ENCODE measurements at places on chromosomes 13 and 19.

DNA sequence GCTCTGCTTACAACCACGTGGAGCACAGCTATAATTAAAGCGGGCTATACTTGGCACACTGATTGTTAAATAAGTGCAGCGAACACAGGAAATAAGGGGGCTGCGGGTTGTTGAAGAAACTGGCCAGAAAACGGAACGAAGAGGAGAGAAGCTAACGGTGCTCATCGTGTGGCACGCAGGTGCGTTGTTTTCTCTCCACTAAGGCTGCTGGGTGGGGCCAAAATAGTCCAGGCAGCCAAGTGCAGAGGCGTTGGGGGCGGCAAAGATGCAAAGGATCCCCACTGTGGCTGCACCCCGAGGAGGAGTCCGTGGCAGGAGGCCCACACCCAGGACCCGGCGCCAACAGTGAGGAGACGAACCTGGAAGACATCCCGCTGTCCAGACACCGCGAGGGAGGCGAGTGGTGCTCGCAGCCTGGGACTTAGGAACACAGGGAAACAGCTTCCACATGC lies 8.1 kb upstream of the ARL11 start:
- H3K36me3 ChIP-seq = no peaks in the 10 kb centered on the region
- H3K27ac ChIP-seq = no peak overlapping the region
- peak overlapping the region; percentile 62 for H3K4me3 ChIP-seq
- no peaks in the 10 kb centered on the region for H3K27me3 ChIP-seq

DNA sequence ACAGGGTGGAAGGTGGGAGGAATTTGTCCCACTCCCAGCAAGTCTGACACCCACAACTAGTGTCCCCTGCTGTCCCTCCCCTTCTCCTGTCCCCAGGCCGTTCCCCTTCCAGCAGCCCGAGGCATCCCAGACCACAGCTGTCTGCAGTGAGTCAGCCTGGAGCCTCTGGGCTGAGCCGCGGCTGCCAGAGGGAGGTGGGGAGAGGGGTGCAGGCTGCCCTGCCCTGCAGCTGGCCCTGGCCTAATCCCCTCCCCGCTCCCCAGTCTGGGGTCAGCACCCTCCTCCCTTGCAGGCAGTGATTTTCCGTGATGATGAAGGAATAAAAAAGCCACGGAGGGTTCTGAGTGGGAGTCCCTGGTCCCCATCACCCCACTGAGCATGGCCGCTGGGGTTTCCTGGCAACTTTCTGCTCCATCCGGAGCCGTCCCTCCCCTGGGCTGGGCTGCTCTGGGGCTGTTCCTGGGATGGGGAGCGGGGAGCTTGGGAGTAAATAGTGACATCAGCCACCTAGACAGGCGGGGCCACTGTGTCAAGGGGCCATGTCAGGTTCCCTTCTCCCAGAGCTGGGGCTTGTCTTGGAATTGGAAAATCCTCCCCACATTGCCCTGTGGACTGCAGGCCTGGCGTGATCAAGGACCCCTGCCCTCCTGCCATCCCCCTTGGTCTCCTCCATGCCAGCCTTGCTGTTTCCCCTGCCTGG lies 16.8 kb downstream of the SPC24 start:
- H3K27ac ChIP-seq = peak overlapping the region; percentile 89
- H3K36me3 ChIP-seq = peaks cover 36% of the 10 kb centered on the region
- DNase-seq = peak; percentile 86
- peak overlapping the region; percentile 66 for H3K4me3 ChIP-seq

GRCh38 chr19:18731562-18732008 lies 48.1 kb downstream of the CRTC1 start:
- peak; percentile 23 for DNase-seq
- H3K27me3 ChIP-seq = no peaks in the 10 kb centered on the region
- peaks cover 15% of the 10 kb centered on the region for H3K36me3 ChIP-seq
- no peak overlapping the region for H3K4me3 ChIP-seq
- no peaks in the 10 kb centered on the region for H3K4me1 ChIP-seq

DNA sequence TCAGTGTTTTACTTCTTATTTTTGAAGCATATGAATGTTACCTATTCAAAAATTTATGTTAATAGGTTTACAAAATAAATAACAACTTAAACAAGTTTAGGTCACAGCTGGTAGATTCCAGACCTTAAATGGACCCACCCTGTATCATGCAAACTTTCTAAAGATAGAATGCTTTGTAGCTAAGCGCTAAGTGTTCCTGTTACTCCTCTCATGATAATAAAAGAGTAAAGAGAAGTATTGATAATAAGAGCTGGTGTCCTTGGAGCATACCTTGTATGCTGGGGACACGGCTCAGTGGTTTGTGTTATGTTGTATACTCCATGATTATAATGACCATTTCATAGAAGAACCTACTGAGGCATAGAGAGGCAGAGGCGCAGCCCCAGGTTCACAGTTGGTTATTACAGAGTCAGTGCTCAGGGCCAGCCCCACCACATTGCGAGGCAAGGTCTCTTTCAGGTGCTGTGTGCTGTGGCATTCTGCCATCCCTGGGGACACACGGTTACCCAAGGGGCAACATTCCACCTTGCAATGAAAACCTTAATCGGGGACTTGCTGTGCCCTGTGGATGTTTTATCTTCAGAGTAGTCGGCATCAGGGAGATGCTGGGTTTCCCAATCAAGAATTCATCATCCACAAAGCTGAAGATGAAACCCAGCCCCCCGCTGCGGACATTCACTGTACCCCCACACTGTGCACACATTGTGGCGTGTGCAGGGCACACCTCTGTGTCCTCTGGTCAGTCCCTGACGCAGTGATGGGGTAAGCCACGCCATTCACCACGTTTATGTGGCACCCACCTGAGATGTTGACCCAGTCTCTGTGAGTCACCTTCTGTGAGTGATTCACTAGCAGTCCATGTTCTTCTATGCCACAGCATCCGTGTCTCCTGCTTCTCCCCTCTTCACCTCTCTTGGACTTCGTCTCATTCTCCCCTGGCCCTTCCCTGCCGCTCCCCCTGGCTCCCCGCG lies 186.7 kb downstream of the COL4A1 start:
- no peaks in the 10 kb centered on the region for H3K27me3 ChIP-seq
- H3K27ac ChIP-seq = peak overlapping the region; percentile 8
- no peaks in the 10 kb centered on the region for H3K36me3 ChIP-seq
- peaks cover 16% of the 10 kb centered on the region for H3K4me1 ChIP-seq

DNA sequence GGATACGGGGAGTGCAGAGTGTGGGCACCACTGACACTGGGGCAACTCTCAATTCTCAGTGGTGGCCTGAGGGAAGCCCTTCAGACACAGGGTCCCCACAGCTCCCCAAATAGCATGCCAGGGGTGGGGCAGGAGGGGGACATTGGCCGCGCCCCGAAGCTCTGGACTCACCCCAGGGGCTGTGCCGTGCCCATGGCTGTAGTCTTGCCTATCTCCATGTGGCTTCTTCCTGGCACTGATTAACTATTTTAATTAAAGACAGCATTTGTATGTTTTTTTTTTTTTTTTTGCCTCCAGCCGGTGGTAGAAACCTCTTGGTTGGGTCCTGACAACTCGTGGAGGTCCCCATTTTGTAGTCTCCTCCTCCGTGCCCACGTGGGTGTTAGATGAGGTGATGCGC lies 23.3 kb downstream of the GATAD2A start:
- H3K27ac ChIP-seq = no peak overlapping the region
- peaks cover 11% of the 10 kb centered on the region for H3K36me3 ChIP-seq
- H3K4me3 ChIP-seq = no peak overlapping the region
- H3K27me3 ChIP-seq = no peaks in the 10 kb centered on the region
- H3K4me1 ChIP-seq = peaks cover 5% of the 10 kb centered on the region

DNA sequence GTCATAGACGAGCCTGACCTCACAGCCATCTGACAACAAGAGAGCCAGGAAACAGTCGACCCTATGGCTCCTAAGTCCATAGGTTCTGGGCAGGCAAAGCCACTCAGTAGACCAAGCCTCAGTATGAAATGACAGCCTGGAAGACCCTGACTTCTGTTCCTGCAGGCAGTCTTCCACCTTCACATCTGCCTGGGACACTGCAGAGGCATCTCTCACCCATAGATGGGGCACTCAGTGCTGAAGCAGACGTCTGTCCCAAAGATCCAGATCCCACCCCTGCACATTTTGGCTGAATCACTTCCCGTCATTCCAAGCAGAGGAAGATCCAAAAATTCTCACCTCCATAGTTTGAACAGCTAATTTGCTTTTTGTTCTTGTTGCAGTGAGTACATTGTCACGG lies 139.3 kb upstream of the ZNF507 start:
- H3K27ac ChIP-seq = no peak overlapping the region
- H3K27me3 ChIP-seq = no peaks in the 10 kb centered on the region
- H3K4me1 ChIP-seq = no peaks in the 10 kb centered on the region
- H3K36me3 ChIP-seq = no peaks in the 10 kb centered on the region

- peaks cover 55% of the 10 kb centered on the region for H3K36me3 ChIP-seq
- DNase-seq = no peak
- no peaks in the 10 kb centered on the region for H3K27me3 ChIP-seq
- no peak overlapping the region for H3K4me3 ChIP-seq
- H3K4me1 ChIP-seq = peaks cover 6% of the 10 kb centered on the region
Measured at GRCh38 chr19:47188507-47189033, 42.4 kb downstream of the BBC3 start.

DNA sequence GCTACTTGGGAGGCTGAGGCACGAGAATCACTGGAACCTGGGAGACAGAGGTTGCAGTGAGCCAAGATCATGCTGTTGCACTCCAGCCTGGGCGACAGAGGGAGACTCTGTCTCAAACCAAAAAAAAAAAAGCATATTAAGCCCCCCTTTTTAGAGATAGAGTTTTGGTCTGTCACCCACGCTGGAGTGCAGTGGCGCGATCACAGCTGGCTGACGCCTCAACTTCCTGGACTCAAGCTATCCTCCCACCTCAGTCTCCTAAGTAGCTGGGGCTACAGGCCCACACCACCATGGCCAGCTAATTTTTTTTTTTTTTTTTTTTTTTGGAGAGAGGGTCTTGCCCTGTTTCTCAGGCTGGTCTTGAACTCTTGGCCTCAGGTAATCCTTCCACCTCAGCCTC lies 34.2 kb upstream of the MAP3K10 start:
- no peak overlapping the region for H3K4me3 ChIP-seq
- no peaks in the 10 kb centered on the region for H3K36me3 ChIP-seq
- no peak for DNase-seq
- no peak overlapping the region for H3K27ac ChIP-seq

- no peak overlapping the region for H3K4me3 ChIP-seq
- DNase-seq = peak; percentile 67
- peaks cover 8% of the 10 kb centered on the region for H3K4me1 ChIP-seq
- no peaks in the 10 kb centered on the region for H3K27me3 ChIP-seq
- no peak overlapping the region for H3K27ac ChIP-seq
Measured at GRCh38 chr13:43905435-43906031, 25.8 kb downstream of the LACC1 start.

DNA sequence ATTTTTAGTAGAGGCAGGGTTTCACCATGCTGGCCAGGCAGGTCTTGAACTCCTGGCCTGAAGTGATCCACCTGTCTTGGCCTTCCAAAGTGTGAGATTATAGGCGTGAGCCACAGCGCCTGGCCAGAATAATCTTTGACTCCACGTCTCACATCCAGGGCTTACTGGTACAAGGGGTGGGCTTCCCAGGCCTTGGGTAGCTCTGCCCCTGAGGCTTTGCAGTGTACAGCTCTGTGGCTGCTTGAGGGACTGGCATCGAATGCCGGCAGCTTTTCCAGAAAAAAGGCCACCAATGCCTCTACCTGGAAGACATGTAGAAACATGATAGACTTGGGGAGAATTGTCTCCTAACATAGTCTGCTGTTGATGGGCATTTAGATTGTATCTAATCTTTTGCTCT lies 57.8 kb downstream of the NDFIP2 start:
- no peak overlapping the region for H3K27ac ChIP-seq
- peaks cover 11% of the 10 kb centered on the region for H3K4me1 ChIP-seq
- DNase-seq = no peak
- no peaks in the 10 kb centered on the region for H3K27me3 ChIP-seq
- H3K36me3 ChIP-seq = peaks cover 60% of the 10 kb centered on the region
- H3K4me3 ChIP-seq = no peak overlapping the region

DNA sequence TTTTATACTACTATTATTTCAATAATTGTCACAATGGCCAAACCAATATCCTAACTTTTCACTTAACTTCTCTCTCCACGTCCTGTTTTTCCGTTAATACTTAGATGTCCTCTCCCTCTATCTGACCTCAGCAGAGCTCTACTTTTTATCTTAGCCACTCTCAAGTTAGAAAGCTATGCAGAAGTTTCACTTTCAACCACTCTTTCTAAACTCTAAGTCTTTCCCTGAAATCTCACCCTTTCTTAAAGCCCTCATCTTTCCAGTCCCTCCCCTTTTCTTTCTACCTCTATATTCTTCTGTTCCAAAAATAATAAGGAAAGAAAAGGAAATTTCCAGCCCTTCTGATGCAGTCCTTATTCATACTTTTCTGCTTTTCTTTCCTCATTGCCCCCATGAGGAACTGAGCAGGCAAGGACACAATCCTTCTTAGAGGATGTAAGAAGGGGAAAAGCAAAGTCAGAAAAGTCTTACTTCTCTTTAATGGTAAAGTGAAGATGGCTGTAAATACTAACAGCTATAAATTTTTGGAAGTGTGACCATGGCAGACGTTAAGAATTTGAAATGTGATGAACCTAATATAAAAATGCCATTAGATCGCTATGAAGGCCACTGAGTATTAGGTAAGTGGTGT lies 23.0 kb downstream of the FAM216B start:
- H3K27me3 ChIP-seq = no peaks in the 10 kb centered on the region
- no peak for DNase-seq
- no peak overlapping the region for H3K27ac ChIP-seq
- no peaks in the 10 kb centered on the region for H3K36me3 ChIP-seq
- no peaks in the 10 kb centered on the region for H3K4me1 ChIP-seq

DNA sequence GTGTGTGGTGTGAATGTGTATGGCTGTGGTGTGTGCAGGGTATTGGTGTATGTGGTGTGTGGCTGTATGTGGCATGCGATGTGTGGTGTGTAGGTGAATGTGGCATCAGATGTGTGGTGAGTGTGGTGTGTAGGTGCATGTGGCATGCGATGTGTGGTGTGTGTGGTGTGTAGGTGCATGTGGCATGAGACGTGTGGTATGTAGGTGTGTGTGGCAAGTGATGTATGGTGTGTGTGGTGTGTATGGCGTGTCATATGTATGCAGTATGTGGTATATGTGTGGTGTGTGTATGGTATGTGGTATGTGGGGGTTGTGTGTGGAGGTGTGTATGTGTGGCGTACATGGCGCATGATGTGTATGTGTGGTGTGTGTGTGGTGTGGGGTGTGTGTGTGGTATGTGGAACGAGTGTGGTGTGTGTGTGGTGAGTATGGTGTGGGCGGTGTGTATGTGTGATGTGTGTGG lies 63.4 kb downstream of the PEPD start:
- no peak overlapping the region for H3K27ac ChIP-seq
- no peak overlapping the region for H3K4me3 ChIP-seq
- no peaks in the 10 kb centered on the region for H3K27me3 ChIP-seq
- DNase-seq = no peak
- H3K4me1 ChIP-seq = no peaks in the 10 kb centered on the region
- no peaks in the 10 kb centered on the region for H3K36me3 ChIP-seq
